ENCODE measurements at places on chromosomes 1 and 21. TPM values are rescaled to one million over a fixed set of nuclear protein-coding genes. Genes with fewer than 3 reads are reported as not detected.

- no peak for DNase-seq
These were observed 23.7 kb downstream of the MKNK1 start for GRCh38 chr1:46580140-46580903.

DNA sequence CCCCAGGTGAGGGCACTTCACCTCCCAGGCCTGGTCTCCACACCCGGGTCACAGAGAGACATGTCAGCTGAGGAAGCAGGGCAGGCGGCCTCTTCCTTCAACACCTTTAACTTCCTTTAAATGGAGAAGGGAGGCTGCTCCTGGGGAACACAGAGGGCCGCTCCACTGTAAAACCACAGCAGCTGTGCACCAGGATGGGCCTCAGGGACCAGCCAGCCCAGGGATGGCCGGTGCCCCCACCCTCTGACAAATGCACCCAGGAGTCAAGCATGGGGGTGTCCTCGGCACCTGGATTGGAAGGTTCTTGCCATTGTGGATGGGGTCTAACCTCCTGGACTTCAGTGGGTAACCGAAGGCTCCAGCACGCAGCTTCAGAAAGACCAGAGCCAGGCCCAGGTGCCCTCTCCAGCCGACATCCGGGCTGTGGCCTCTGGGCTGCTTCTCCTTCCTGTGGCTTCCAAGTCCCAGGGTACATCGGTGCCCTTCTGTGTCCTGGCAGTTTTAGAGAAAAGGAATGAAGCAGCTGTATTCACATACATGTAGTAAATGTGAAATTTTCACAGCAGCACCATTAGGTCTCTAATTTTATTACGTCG lies 121.7 kb upstream of the COL6A1 start:
- DNase-seq, result no peak

- DNase-seq, result no peak
These were observed 28.8 kb downstream of the PLEKHO1 start for GRCh38 chr1:150178548-150178947.

DNA sequence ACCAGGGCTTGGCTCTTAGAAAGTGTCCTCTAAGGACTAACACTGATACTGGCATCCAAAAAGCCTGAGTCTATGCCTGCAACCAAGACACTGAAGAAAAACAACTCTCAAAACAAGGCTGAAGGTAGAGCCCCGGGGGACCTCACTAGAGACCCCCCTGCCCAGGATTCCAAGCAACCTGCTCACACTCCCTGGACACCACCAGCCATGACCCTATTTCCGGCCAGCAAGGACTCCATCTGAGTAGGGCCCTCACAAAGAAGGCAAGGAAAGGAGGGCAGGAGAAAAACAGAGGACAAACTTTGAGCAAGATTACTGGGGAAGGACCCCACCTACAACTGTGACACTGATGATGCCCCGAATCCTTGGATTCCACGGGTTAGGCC lies 343.1 kb downstream of the NPHP4 start:
- no peak for DNase-seq

- DNase-seq, result peak; percentile 73
These were observed 33.4 kb upstream of the TENT5B start for GRCh38 chr1:27045973-27046558.

TNFSF18 gene
- 0.43 TPM for total RNA-seq
